HTR-8/SVneo (cell line): ENCODE measurements at places on chromosomes 7 and 10.
A peak's percentile ranks its signal among the peaks of the same experiment; 100 is the strongest.

- no peak for DNase-seq
Observed at GRCh38 chr7:93955304-93955703, 33.8 kb downstream of the GNG11 start.

GRCh38 chr7:64893401-64893800, 9.7 kb upstream of the ZNF273 start:
- no peak for DNase-seq

- DNase-seq = no peak
Observed at GRCh38 chr7:98034081-98035035, 44.4 kb upstream of the OCM2 start.

- DNase-seq = peak; percentile 75
Observed at GRCh38 chr7:151110941-151111645, 24.8 kb downstream of the AGAP3 start.

- DNase-seq = no peak
Observed at GRCh38 chr10:113239566-113240350, 289.7 kb downstream of the TCF7L2 start.

DNA sequence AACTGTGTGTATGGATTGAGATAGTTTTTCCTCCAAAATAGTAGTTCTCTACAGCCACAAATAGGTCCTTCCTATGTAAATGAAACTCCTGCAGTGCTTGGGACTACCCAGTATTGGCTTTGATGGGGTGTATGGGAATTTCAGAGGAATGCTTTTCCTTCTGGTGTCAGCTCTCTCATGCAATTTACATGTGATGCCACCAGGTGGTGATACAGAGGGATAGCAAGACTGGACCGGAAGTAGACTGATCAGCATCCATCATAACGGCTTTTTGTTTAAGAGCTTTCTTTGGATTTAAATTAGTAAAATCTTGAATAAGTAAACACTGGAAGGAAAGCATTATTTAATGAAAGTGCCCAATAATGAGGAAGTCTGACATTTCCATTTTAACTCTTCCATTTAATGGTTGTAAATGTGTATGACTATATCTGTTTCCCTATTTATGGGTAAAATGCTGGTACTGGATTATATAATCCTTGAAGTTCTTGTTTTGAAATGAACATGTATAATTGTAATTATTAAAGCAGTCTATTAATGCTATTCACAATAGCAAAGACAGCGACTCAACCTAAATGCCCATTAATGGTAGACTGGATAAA, 22.7 kb downstream of the DYNC1I1 start:
- DNase-seq = no peak
